ENCODE measurements at places on chromosomes 4 and X.

DNA sequence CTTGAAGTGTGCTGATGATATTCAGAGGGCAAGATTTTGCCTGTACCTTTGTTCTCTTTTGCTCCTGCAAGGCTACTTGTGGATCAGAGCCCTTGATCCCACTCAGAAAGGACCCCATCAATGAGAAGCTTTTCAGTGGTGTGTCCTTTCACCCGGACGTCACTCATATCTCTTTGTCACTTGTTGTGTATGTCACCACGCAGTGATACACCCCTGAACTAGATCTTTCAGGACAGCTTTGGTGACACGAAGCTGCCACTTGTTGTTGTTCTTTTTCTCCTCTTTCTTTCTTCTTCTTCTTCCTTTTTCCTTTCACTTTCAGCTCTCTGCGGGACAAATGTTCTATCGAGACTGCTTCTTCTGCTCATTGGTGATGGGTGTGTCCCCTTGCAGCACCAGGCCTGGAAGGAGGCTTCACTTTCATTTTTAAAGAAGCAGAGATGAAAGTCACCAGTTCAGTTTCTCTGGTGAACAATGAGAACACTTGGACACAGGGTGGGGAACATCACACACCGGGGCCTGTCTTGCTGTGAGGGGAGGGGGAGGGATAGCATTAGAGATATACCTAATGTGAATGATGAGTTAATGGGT, 83.6 kb downstream of the NBDY start:
- no peak for DNase-seq

GRCh38 chr4:183722731-183723560, 63.9 kb downstream of the TRAPPC11 start:
- DNase-seq, result peak; percentile 19

DNA sequence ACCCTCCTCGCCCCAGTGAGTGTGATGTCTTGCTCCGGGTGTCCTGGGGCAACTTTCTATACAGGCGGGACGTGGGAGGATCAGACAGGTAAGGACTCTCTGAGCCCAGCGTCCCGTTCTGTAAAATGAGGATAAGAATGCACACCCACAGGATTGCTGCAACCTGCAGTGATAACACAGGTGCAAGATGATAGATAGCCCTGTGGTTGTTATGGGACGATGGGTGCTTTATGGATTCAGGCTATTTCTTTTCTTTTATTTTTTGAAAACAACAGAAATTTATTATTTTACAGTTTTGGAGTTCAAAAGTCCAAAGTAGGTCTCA, 28.6 kb downstream of the BEX3 start:
- DNase-seq, result no peak

DNA sequence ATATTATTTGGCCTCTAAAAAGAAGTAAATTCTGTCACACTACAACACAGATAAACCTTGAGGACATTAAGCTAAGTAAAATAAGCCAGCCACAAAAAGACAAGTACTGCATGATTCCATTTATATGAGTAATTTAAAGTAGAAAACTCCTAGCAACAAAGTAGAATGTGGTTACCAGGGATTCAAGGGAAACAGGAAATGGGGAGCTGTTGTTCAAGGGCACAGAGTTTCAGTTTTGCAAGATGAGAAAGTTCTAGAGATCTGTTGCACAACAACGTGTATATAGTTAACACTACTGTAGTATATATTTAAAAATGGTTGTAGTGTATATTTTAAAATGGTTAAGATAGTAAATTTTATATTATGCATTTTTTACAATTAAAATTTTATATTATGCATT, 25.4 kb downstream of the SEC31A start:
- no peak for DNase-seq

DNA sequence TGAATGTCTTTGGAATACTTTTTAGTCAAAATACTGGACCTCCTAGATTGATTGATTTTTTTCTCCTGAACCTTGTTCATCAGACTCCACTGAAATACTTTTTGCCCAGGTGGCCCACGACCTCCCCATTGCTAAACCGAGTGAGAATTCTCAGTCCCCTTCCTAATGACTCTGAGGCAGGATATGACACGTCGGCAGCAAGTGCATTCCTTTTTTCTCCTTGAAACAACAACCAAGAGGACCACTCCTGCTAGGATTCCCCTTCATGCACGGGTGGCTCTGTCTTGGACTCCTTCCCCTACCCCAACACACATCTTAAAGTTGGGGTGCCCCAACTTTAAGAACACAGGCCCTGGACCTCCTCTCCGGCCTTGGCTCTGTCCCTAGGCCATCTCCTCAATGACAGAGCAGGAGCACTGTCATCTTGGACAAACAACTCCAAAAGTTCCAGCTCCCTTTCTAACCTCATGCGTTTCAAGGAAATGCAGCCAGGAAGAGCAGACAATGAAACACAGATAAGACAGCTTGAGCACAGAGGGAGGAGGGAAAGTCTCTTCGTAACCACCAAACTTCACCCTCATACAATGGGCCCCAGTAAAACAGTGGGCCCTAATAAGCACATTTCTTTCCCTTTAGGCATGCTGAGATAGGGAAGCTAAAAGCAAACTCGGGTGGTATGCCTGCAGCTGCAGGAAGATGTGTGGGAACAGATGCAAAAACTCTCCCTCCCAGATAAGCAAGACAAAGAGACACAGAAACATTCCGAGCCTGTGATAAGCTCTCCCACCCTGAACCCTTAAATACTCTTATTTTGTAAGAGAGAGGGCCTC, 33.9 kb downstream of the ZBTB49 start:
- DNase-seq, result no peak

- DNase-seq, result no peak
Observed at GRCh38 chrX:13090339-13091110, 46.1 kb upstream of the FAM9C start.

DNA sequence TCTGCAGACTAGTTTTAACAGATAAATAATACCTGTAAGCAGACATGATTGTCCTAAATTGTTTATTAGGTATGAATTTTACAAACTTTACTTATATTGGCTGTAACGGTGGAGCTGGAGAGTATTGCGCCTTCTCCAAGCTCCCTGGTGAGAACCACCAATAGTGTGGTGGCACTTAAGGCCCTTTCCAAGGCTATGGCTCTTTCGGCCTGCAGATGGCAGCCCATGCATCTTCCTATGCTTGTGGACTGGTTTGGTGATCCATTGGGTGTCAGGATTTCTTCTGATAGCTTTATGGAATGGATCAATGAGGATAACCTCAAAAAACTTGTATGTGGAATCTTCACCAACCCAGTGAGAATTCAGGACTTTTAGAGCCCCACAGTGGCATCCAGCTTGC, 7.8 kb downstream of the LARP1B start:
- DNase-seq, result no peak

- no peak for DNase-seq
Observed at GRCh38 chr4:147582386-147583060, 34.7 kb upstream of the TMEM184C start.

GRCh38 chr4:17112292-17112659, 213.8 kb upstream of the LDB2 start:
- no peak for DNase-seq

DNA sequence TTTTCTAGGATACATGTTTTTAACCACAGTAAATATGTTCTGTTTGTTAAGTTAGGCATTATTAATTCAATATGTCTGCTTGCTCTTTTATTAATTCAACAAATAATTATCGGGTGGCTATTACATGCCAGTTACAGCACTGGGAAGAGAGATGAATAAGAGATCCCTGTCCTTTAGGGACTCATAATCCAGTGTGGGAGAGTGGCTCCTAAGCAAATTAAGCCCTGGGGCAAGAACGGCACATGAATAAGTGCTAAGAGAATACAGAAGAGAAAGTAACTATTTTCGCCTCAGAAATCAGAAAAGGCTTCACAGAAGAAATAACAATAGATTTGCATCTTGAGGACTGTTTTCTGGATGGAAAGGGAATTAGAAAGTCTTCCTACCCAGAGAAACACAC, 236.7 kb downstream of the NR3C2 start:
- DNase-seq, result no peak

DNA sequence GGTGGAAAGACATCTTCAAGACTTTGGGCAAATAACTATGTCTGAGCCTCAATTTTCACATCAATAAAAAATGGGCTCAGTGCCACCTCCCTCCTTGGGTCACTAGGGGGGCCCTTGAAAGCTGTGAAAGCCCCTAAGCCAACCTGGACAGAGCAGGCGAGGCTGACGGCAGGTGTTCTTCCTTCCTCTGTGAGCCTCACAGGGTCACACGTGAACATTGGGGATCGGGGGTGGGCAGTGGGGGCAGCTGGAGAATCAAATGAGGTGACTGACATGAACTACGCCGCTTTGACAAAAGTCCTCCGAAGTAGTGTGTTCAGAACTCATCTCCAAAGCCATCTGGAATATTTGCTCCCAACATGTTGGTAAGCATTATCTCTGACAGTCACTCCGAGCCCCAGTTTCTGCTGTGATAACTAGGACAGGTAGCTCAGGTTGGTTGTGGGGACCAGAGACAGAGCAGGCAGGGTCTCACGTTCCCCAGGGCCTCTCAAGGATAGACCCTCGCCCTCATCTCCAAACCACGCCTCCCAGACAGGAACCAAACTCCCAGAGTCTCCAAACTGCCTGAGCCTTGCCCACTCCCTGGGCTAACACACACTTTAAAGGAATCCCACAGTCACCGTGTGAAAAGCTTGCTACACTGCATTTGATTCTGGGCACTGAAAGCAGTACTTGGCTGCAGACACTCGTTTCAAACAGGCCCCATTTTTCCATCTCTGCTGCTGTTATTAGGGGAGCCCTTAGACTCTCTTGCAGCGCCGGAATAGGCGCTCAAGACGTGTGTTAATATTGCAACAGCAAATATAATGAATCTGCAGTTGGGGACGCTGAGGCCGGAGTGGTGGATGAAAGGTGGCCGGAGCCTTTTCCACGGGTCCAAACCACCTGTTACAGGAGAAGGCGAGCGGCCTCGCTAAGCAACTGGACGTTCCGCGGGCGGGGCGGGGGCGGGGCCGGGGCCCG, 717 bp upstream of the WFS1 start:
- DNase-seq, result no peak

- peak; percentile 95 for DNase-seq
Observed at GRCh38 chr4:2418650-2419571, at the start of gene CFAP99. TSS of gene CFAP99 (plus strand) at chr4:2418955.

GRCh38 chrX:19403696-19404095, 60.0 kb downstream of the PDHA1 start:
- no peak for DNase-seq

- no peak for DNase-seq
Observed at GRCh38 chr4:6892190-6892908, 17.3 kb upstream of the TBC1D14 start.

GRCh38 chr4:158756588-158756987, 12.2 kb upstream of the FNIP2 start:
- DNase-seq, result no peak

GRCh38 chr4:87732033-87732765, 67.2 kb upstream of the IBSP start:
- no peak for DNase-seq

GRCh38 chrX:68183612-68184214, 249.6 kb downstream of the OPHN1 start:
- DNase-seq, result no peak

Measured in effector CD8-positive, alpha-beta T cell (primary cell).